ENCODE measurements at places on chromosomes 5 and 9.

- peak; percentile 65 for DNase-seq
Measured at GRCh38 chr9:87535817-87536539, 38.3 kb downstream of the DAPK1 start.

DNA sequence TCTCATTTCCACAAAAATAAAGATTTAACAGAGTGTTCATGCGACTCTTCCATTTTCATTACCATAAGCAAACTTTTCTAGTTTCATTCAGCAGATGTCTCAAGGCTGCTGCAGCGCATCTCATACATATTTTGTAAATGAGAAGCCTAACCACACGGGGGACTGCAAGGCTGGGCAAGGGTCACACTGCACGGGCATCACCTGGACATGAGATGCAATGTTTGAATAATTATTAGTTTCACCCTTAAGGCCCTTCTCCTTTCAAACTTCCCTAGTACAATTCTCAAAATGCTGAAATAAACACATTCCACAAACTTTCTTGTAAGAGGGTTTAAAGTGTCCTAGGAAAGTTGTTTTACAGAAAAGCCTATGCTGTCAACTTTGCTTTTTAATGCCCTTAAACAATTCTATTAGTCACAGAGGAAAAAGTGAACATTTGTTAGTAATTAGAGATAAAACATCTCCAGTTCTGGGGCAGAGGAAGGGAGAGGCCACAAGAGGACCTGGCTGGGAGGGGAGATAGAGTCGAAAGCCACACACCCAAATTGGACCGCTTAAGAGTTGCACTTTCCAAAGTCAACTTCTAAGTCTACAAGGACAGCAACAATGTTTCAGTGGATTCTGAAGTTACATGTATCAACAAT, 1.3 kb downstream of the DENND1A start:
- no peak for DNase-seq

DNA sequence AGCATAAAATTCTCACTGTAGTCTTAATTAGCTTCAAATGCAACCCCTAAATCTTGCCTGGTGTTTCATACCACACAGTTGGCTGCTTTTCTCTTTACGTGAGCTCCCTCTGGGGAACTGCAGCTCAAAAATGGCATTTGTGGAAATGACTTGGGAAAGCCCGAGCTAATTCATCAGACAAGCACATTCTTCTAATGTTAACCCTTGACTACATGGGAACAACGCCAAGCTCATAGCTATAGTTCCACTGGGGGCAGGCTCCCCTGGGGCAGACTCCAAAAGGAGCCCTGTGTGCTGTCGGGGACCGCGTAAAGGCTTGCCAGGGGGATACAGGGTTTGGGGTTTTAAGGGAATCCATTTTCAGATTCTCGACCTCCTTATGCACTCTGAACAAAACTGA, 301.4 kb upstream of the DAP start:
- DNase-seq = no peak

DNA sequence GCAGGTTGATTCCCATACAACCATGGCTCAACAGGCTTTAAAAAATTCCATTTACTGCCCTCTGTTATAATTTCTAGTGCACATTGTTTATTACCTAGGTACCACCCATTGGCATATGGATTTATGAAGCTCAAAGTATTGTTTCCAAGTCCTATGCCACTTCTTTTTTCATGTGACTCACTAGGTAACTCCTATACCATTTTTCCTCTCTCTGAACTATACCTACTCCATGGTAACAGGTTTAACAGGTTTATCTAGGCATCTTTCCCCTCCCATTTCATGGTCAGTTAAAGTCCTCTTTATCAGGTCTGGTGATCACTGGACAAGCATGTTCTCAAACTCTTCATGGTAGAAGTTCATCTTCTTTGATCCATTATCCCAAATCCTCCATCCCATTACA, 49.6 kb upstream of the ABCA1 start:
- no peak for DNase-seq

GRCh38 chr9:8437876-8438275, 638.3 kb upstream of the DMAC1 start:
- no peak for DNase-seq

DNA sequence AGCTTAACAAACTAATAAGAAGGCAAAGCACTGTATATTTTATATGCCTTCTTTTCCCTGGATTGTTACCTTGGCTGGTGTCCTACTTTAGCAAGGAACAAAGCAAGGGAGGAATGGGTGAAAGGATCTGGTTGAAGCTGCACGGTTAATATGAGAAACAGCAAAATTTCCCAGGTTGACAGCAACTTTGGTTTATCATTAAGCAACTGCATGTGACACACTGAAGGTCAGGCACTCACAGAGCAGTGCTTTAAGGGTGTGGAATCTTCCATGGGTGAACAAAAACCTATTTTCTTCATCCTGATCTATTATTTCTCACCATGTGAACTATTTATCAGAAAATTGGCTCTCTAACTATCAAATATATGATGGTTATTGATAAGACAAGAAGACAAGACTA, 109.0 kb upstream of the ATP10B start:
- DNase-seq = no peak

DNA sequence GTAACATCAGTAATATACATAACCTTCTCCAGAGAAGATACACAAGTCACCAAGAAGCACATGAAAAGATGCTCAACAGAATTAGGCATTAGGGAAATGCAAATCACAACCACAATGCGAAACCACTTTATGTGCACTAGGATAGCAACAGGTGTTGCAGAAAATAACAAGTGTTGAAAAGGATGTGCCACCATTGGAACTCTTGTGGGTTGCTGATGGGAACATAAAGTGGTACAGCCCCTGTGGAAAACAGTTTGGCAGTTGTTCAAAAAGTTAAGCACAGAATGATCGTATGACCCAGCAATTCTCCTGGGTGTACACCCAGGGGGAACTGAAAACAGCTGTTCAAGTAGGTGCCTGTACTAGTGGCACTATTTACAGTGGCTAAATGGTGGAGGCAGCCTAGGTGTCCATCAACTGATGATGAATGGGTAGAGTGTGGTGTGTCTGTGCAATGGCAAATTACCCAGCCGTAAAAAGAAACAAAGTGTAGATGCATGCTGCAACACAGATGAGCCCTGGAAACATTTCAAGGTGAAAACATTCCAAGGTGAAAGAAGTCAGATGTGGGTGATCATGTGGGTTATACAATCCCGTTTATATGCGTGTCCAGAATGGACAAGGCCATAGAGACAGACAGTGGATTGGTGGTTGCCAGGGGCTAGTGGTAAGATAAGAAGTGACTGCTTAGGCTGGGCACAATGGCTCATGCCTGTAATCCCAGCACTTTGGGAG, 27.2 kb downstream of the CCDC69 start:
- no peak for DNase-seq

GRCh38 chr5:144189800-144190429, 19.2 kb downstream of the KCTD16 start:
- peak; percentile 83 for DNase-seq

- no peak for DNase-seq
Measured at GRCh38 chr5:171152382-171152781, 156.7 kb upstream of the TLX3 start.

DNA sequence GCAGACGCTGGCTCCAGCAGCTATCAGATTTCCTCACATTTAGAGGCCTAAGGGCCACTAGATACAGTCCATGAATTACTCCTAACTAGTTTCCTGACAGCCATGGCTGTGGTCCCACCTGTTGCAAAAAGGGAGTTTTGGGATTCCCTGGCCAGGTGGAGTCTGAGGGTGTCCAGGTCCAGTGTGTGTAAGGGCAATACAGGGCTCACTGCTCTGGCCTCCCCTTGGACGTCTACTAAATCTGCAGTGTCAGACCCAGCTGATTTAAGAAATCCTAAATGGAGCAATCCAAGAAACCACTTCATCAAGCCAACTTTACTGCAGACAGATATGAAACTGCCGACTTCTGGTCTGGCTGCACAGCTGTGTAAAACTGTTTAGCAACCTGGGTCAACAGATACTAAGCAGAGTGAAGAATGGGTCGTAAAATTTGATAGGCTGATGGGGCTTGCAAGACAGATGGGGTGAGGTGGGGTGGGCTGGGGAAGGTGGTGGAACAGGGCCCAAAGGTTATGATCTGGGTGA, 116.4 kb downstream of the GADD45G start:
- no peak for DNase-seq

GRCh38 chr9:119810645-119811429, 441.6 kb upstream of the BRINP1 start:
- no peak for DNase-seq

DNA sequence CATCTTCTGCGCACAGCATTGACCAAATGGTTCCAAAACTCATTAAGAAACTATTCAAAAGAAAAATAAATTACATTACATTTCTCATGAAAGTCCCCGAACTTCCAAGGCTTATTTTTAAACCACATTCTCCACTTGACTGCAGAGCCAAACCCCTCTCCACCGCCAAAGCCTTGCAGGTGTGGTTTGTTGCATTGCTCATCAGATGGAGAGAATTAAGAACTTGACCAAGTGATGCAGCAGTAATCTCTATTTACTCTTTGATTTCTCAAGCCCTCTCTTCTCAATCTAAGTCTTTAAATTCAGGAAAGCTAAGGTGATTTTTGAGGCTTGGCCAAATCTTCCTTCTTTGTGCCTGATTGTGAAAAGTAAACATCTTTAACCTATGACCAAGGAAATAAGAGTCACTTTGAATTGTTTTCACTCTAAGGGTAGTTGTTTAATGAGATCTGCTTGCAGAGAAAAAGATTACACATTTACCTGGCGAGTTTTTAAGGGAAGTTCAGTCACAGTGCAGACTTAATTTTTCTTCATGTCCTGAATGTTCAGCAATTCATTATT, 290.5 kb upstream of the ITGA1 start:
- DNase-seq = no peak

DNA sequence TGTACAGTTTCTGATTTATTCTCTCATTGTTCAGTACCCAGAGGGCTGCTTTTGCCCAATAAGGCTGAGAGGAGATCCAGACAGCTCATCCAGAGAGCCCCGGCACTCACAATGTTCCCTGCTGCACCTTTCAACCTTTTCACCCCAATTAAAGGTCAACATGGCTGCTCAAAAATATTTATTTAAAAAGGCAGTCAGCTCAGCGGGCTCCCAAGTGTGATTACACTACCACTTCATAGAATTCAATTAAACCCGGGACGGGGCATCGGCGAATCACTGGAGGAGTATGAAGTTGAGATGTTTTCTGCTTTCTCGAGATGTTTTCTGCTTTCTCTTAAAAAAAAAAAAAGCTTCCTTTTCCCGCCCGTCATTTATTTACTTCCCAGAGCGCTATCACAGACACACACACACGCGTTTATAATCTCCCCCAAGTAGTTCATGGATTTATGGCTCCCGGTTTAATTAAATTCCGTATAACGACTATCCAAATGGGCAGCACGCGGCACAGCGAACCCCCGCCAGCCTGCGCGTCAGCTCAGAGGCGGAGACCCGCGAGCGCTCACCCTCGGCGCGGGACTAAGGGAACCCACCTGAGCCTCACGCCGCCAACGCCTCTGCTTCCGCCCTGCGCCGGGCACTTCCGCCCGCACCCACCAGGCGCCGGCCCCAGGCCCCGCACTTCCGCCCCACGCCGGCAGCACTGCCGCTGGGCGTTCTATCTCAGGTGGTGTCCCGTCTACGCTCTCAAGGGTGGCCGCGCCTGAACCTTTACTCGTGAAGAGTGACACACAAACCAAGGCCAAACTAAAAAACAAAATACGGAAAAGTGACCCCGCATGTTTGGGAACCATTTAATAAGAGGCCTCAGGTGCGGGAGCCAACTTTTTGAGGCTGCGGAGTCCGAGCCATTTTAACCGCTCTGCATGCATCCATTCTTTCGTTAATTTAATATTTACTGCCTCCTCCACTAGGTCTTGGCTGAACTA, at the start of gene C5orf63:
C5orf63 (minus strand) TSS at position 642 of the 986 bp plus-strand sequence. CDS start 14,507 bp downstream, outside the sequence.
- DNase-seq = peak; percentile 84

- no peak for DNase-seq
Measured at GRCh38 chr9:133515615-133516255, 9.0 kb downstream of the MYMK start.

GRCh38 chr9:128203707-128204551, 750 bp downstream of the DNM1 start:
- DNase-seq = no peak

DNA sequence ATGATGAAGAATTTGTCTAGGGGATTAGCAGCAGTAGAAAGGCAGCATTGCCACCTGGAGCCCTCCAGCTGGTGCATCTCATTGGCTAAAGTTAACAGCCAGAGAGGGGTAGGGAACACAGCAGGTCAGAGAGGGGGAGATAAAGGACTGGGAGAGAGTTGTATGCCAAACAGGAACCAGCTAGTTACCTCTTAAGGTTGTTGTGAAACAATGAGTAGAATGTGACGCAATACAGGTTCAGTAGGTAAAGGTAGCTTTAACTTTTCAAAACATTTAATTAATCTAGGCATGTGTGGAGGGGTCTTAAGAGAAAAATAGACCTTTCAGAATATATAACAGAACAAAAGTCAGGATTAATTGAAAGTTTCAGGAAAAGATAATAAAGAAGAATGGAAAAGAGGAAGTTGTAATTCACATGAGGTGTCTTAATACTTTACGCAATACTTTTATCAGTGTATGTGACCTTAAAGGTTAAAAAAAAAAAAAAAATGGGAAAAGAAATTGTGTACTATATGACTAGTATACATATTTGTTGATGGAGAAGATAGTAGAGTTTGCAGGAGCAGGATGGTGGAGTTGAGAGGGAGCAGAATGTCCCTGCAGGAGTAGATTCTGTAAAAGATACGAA, 14.3 kb downstream of the FBXO38 start:
- no peak for DNase-seq

- DNase-seq = no peak
Measured at GRCh38 chr9:71121275-71122021, at the start of gene TRPM3. Gene TRPM3, minus strand, starts transcription at chr9:71121621. Its CDS starts 267 bp downstream, at chr9:71121354.

DNA sequence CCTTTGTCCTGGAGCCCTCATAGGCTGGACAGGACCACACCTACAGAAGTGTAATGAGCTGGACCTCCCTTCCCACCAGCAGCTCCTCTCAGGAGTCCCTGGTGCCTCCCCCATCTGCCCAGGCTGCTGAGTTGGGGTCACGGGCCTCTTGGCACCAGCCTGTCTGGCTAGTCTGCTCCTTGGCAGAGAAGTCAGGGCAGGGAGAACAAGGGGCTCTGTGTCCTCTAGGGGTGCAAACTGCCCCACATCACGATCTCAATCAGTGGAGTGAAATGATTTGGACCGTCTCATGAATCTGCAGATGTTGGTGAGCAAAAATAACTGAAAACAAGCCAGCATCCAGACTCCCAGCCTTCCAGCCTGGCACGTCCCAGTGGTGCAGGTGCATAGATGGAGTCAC, 14.9 kb upstream of the GFPT2 start:
- no peak for DNase-seq

DNA sequence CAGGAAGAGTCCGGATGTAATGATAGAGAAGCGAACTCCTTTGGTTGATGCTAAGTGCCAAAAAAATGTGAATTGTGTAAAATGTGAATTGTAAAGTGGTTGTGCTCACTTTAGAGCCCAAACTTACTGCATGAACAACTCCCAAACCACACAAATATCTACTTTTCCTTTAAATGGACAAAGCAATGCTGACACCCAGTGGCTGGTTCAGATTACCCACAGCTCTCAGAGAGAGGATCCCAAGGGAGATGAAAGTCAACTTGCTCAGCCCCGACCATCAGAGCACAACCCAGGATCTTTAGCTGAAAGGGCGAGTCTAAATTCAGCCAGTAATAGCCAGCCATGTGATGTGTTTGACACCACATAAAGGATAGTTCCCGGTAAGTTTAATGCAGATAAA, 133.7 kb downstream of the NMUR2 start:
- DNase-seq = no peak

- no peak for DNase-seq
Measured at GRCh38 chr9:136666372-136667213, 3.9 kb downstream of the EGFL7 start.
